ENCODE measurements at places on chromosomes 2 and 18.

- DNase-seq: no peak
Measured at GRCh38 chr2:168884975-168885374, 5.3 kb downstream of the SPC25 start.

- DNase-seq: no peak
Measured at GRCh38 chr2:20919297-20919800, 96.4 kb upstream of the LDAH start.

DNA sequence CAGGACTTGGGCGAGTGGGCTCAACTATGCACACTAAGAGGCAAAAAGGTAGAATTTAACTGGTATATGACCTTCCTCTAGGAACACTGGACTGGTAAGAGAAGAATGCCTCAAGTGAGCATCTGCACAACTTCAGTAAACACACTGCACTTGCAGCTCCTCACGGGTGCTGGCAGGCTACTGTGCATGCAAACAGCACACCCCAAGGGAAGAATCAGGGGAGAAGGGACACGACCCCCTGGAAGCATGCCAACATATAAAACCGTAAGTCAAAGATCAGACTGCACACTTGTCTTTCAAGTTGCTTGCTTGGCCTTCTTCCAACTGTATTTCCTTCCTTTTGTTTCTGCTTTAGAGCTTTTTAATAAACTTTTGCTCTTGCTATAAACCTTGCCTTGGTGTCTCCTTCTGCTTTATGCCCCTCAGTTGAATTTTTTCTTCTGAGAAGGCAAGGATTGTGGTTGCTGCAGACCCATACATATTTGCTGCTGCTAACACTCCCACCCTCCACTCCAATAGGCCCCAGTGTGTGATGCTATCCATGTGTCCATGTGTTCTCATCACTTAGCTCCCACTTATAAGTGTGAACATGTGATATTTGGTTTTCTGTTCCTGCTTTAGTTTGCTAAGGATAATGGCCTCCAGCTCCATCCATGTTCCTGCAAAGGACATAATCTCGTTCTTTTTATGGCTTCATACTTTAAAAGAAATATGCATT lies 263.7 kb upstream of the SPOPL start:
- DNase-seq: no peak

DNA sequence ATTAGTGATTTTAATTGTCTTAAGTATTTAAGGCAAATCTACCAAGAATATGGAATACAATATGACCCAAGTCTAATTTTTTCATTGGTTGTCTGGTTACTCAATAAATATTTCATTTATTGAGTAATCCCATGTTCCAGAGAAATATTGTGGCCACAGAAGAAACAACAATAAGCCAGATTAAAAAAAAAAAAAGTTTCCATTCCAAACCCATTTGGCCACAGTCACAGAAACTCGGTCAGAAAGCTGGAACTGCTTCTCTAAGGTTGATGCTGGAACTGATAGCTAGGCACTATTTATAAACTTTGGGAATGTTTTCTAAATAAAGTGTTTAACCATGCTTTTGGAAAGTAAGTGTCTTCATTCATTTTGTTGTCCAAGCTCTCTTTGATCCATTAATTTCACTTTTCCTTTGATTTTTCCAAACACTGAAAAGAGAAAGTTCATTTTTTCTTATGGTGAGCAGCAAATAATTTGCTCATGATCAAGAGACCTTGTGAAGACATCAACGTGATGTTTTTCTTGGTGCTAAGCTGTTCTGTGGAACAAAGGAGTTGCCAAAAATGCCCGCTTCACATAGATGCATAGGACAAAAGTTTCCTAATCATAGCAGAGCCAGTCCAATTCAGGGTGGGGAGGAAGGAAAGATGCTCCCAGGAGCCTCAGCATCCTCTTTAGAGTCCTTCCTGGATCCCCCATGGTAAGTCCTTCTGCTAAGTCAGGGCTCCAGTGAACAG lies 72.1 kb upstream of the CCBE1 start:
- no peak for DNase-seq

- DNase-seq: no peak
Measured at GRCh38 chr2:29255004-29255403, 139.8 kb downstream of the CLIP4 start.

- DNase-seq: no peak
Measured at GRCh38 chr2:229022652-229023051, 248.4 kb downstream of the PID1 start.

- DNase-seq: no peak
Measured at GRCh38 chr2:139020287-139020686, 240.1 kb upstream of the NXPH2 start.

DNA sequence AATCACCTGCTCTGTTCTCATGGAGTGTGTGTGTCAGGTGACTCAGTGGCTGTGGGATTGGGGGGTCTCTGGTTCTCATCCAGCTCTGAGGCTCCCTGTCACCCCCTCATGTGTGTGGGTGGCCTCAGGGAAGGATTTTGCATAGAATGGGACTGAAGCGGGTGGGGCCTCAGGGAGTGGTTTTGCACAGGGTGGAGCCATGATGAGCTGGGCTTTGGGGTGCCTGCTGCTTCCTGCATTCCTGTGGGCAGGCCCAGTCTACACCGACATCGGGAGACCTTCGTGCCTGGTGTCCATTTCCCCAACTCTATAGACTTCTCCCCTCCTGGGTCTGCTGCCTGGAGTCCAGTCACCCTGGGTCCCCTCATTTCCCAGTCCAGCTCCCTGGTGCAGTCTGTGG lies 59.7 kb downstream of the VAPA start:
- DNase-seq: no peak

GRCh38 chr18:58992301-58993231 lies 127.9 kb downstream of the ZNF532 start:
- no peak for DNase-seq

- no peak for DNase-seq
Measured at GRCh38 chr2:28833740-28834470, 23.3 kb downstream of the SPDYA start.

- no peak for DNase-seq
Measured at GRCh38 chr2:69957965-69958364, 3.5 kb downstream of the ASPRV1 start.

GRCh38 chr2:71934595-71935261 lies 212.9 kb downstream of the CYP26B1 start:
- no peak for DNase-seq

GRCh38 chr2:47810850-47811249 lies 27.9 kb downstream of the MSH6 start:
- DNase-seq: no peak

DNA sequence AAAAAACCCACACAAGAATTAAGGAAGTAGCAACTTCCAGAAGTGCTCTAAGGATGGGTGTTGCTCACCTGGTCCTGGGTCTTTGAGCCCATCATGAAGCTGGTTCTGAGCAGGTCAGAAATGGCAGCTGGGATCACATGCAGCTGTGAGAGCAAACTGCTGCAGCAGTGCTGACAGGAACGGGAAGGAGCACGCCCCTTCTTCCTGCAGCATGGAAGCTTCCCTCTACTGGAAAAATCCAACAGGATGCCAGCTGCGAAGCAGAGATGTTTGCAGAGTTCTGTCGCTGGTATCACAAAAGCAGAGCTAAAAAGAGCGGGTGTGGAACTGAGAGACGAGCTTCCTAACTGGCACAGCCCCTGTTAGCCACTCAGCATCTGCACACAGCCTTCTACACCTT lies 33.7 kb downstream of the EIF4E2 start:
- no peak for DNase-seq

DNA sequence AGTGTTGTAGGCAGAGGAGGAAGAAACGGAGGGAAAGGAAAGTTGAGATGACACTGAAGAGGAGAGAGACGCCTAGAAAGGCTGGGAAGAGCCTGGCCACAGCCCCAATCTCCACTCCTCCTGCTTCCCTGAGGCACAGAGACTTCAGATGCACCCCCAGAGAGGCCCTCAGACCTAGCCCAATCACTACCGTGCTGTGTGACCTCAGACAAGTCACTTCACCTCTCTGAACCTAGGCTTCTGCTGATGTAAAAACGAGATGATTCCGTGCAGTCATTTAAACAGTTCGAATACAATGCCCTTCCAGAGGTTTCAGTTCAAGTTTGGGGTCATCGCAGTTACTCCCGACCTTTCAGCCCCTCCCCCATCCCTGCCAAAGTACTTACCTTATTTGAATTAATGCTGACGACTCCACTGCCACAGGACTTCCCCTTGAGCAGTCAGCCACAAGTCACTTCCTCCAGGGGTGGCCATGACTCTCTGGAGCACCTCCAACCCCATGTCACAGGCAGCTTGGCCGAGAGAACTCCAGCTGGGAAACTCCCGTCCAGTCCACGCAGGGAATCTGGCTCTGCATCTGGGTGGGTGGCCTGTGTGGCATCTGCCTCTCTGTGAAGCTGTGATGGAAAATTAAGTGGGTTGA lies 105.2 kb upstream of the ID2 start:
- no peak for DNase-seq

GRCh38 chr2:62506421-62506750 lies 391 bp upstream of the TMEM17 start:
- no peak for DNase-seq

DNA sequence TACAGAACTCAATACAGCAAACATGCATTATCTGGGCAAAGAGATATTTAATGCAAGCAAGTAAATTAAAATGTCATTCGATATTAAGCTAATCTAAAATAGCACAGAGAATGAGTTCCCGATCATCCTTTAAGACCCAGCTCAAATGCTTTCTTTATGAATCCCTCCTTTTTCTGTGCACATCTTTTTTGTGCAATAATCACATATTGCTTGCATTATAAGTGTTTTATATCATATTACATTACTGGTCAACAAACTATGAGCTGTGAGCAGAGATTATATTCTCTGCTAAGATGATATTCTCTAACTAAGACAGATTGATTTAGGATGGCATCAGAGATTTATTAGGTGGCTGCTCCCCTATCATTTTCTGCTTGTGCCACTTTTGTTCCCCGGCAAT lies 146.1 kb downstream of the ERBB4 start:
- DNase-seq: no peak

GRCh38 chr2:217790681-217791392 lies 212.0 kb downstream of the TNS1 start:
- no peak for DNase-seq
